NCI-H510A treated with DMSO at 0.1 percent for 48 hours (cell line): ENCODE measurements at places on chromosomes 7 and 10.

- DNase-seq: no peak
Measured at GRCh38 chr7:32089678-32090077, 19.5 kb upstream of the PDE1C start.

DNA sequence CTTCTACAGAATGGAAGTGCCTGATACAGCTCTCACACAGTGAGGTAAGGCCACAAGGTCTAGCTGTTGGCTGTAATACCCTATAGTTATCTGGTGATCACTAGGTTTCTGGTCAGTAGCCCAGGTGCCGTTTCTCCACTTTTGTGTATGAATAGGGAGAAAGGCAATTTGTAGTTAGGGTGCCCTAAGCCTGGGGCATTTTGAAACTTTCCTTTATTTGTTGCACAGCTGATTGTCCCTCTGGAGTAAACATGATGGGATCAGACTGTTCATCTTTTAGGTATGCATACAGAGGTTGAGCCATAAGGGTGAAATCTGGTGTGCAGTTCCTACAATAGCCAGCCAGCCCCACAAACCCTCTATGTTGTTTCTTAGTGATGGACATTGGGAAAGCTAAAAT is 112.4 kb downstream of the ANKRD26 start:
- DNase-seq: no peak

- DNase-seq: peak; percentile 69
Measured at GRCh38 chr10:124461642-124462347, at the start of gene LHPP. Gene LHPP, plus strand, starts transcription at chr10:124461823. Its CDS starts 40 bp downstream, at chr10:124461863.

DNA sequence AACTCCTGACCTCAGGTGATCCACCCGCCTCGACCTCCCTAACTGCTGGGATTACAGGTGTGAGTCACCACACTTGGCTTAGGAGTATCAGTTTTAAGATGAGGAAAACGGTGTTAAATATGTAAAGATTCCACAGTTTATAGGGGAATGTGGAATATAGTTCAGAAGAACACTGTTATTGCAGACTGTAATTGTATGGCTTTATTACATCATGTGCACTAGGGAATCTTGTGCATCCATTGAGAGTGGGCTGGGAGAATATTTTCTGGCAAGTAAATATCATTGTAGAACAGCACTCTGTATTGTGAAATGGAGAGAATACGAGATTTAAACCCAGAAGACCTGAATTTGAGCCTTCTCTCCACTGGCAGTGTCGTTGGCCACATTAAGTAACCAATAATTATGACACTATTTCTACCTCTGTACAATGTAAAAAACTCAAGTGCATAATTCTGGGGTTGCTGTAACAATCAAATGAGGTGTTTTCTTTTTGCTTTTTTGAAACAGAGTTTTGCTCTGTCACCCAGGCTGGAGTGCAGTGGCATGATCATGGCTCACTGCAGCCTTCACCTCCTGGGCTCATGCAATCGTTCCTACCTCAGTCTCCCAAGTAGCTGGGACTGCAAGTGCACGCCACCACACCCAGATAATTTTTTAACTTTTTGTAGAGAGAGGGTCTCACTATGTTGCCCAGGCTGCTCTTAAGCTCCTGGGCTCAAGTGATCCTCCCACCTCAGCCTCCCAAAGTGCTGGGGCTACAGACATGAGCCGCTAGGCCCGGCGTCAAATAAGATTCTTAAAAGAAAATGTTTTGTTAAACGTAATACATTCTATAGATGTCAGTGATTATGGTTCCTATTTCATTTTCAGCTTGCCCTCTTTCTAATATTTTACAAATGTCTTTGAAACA is 12.0 kb upstream of the PARD3 start:
- no peak for DNase-seq

DNA sequence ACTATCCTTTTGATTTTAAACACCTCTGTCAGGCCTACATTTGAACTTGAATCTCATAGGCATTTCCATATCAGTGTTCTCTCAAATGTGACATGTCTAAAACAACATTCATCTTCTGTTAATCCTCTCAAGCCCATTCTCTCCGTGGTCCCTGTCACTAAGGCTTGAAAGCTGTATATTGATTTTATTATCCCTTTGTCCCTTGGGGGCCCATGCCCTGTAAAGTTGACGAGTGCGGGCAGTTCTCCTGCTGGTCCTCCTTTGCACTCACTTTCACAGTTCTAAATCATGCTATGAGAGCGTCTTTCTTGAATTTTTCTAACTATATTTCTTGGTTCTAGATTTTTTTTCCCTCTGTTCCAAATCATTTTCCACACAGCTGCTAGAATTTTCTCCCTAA is 27.3 kb downstream of the GALNT11 start:
- no peak for DNase-seq

GRCh38 chr7:25870574-25870973 is 281.4 kb upstream of the NFE2L3 start:
- no peak for DNase-seq

DNA sequence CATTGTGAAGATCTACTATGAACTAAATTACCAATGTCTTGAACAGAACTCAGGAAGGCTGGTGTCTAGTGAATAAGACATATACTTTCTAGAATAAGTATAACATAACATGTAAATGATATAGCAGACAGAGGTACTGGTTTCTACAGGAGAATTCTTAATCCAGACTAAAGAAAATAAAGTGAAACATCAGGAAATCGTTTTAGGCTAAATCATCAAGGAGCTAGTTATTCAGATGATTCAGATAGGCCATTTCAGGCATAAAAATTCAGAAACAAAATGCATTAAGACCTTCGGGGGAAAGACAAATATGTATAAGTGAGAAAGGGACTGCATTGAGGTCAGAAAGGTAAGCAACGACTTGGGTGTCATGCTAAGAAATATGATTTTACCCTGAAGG is 170.6 kb downstream of the LRRN3 start:
- DNase-seq: no peak

GRCh38 chr10:119078422-119079179 is 2.0 kb downstream of the EIF3A start:
- no peak for DNase-seq

- no peak for DNase-seq
Measured at GRCh38 chr7:111329367-111330234, 232.7 kb downstream of the IMMP2L start.

- no peak for DNase-seq
Measured at GRCh38 chr7:106812027-106812643, 52.9 kb upstream of the PIK3CG start.

DNA sequence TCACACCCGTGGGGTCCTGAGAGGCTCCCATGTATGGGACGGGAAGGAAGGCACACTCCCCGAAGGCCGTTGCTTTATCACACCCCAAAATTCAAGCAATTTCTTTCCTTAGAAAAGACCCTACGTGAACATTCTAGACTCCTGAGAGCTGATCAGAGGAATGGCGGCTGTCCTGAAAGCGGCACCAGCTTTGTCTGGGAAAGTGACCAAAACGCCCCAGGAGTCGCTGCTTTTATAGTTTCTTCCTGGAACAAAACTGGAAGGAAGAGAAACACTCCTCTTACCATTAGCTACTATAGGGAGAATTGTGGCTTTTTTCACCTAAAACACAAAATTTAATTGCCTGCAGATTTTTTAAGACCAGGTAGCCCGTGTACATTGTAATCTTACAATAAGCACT is 261.8 kb upstream of the RNF32 start:
- DNase-seq: no peak

- DNase-seq: no peak
Measured at GRCh38 chr7:82699773-82700186, 256.2 kb upstream of the CACNA2D1 start.
